ENCODE measurements at places on chromosomes 11 and 22. TPM values are rescaled to one million over a fixed set of nuclear protein-coding genes. Genes with fewer than 3 reads are reported as not detected.

The NLRP6 gene
- total RNA-seq, result not detected

The ACTN3 gene
- 0.07 TPM for total RNA-seq

The SCUBE2 gene
- 0.73 TPM for total RNA-seq

The TMEM258 gene
- total RNA-seq, result 112 TPM

The SLC6A5 gene
- total RNA-seq, result not detected

The USH1C gene
- not detected for total RNA-seq

The ST3GAL4 gene
- 45.3 TPM for total RNA-seq

The NXPE2 gene
- not detected for total RNA-seq

The CCDC86 gene
- 33.9 TPM for total RNA-seq

The ASPHD2 gene
- total RNA-seq, result 7.5 TPM

The FADS2 gene
- total RNA-seq, result 160 TPM

The TMPRSS4 gene
- not detected for total RNA-seq

The SLC1A2 gene
- not detected for total RNA-seq

The SYNGR1 gene
- total RNA-seq, result 2.3 TPM

The SMTNL1 gene
- not detected for total RNA-seq

The TNNI2 gene
- total RNA-seq, result not detected

The SMIM35 gene
- not detected for total RNA-seq

The THY1 gene
- total RNA-seq, result not detected

The RIBC2 gene
- 0.86 TPM for total RNA-seq

The KRTAP5-7 gene
- total RNA-seq, result not detected

The PRODH gene
- total RNA-seq, result not detected

The RAG2 gene
- not detected for total RNA-seq

The TEX12 gene
- not detected for total RNA-seq

The ASCL2 gene
- total RNA-seq, result not detected

The SERGEF gene
- 23.3 TPM for total RNA-seq

The GLYAT gene
- not detected for total RNA-seq

The OR52N4 gene
- not detected for total RNA-seq

The OPCML gene
- not detected for total RNA-seq

The ENTHD1 gene
- not detected for total RNA-seq

The GAL3ST1 gene
- not detected for total RNA-seq

The SCARF2 gene
- total RNA-seq, result 9.1 TPM

The UBQLN3 gene
- total RNA-seq, result not detected

The PANX3 gene
- not detected for total RNA-seq

The MYOD1 gene
- not detected for total RNA-seq

The ZNF280B gene
- 0.28 TPM for total RNA-seq

All from pulmonary artery endothelial cell (primary cell).